ENCODE measurements at places on chromosomes 7 and 10. TPM values are rescaled to one million over a fixed set of nuclear protein-coding genes. Genes with fewer than 3 reads are reported as not detected.

IFIT2 gene
- 8.4 TPM for total RNA-seq

LIPM gene
- total RNA-seq, result not detected

ARID5B gene
- 70.5 TPM for total RNA-seq

NEURL1 gene
- total RNA-seq, result 15.0 TPM

LFNG gene
- 42.0 TPM for total RNA-seq

BLNK gene
- total RNA-seq, result 25.1 TPM

CHST3 gene
- 28.2 TPM for total RNA-seq

WEE2 gene
- 0.23 TPM for total RNA-seq

KIAA1549 gene
- total RNA-seq, result 9.7 TPM

ADAM22 gene
- 18.6 TPM for total RNA-seq
